ENCODE measurements at places on chromosomes 4 and X.
A peak's percentile ranks its signal among the peaks of the same experiment; 100 is the strongest.

DNA sequence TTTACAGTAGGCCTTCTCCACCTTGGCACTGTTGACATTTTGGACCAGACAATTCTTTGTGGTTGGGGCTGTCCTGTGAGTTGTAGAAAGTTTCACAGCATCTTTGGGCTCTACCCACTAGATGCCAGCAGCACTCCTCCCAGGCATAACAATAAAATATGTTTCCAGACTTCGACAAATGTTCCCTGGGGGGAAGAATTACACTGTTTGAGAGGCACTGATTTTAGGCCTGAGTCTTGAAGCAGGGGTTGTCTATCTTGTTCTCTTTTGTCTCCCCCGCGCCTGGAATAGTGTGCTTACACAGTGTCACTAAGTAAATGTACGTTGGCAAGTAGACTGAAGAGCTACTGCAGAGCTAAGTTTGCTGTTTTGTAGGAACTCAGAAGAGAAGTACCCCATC, 254.4 kb upstream of the BOD1L1 start:
- no peak for DNase-seq

DNA sequence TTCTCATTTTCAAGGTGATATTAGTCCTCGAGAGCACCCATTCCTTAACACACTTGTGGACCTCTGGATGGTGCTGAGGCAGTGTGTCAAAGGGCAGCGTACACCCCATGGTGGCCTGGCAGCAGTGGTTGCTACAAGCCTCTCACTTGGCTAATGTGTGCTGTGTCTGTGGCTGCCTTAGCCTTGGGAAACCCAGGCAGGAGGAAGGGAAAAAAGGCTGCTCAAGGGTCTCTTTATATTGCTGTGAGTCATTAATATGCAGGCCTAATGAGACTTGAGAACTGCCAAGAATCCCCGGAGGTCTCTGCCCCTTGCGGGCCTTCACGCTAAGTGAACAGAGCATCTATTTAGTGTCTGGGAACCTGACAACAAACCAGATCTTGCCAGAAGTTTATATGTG, 7.0 kb downstream of the PCDH10 start:
- no peak for DNase-seq

DNA sequence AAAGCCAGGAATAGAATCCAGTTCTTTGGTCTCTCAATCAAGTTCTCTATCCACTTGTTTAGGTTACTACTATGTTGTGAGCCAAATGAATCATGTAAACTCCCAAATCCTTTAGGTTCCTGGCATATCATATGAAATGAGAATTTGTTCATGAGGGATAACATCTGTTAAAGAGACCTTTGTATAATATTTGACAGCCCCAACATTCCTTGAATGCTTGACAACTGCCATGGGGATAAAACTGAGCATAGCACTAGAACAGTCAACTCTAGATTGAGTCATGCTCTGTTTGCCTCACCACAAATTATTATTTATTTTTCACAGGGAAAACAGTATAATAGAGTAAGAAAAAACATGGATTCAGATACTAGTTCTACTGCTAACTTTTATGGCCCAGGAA, 93.3 kb downstream of the NAA11 start:
- DNase-seq = no peak

- DNase-seq = no peak
These were observed 2.7 kb downstream of the SLC34A2 start for GRCh38 chr4:25658357-25658771.

- no peak for DNase-seq
These were observed 25.0 kb upstream of the GJB1 start for GRCh38 chrX:71198066-71198465.

GRCh38 chr4:112931001-112931400, 118.5 kb upstream of the ANK2 start:
- DNase-seq = no peak

- DNase-seq = no peak
These were observed 37.9 kb upstream of the MSX1 start for GRCh38 chr4:4821577-4821976.

DNA sequence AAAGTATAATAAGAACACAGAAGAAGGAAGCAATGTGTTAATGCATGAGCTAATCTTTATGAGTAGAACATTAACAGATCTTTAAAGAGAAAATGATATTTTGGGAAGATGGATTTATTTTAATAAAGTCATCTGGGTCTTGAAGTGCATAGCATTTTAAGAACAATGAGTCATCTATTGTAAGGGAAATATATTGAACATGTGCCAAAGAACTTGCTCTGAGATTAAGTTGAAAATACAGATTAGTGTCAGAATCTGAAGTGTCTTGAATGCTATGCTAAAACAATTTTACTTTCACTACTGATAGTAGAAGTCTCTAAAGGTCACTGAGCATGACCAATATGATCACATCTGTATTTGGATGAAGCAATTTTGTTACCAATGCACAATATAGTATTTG, 776.7 kb upstream of the GRID2 start:
- no peak for DNase-seq

DNA sequence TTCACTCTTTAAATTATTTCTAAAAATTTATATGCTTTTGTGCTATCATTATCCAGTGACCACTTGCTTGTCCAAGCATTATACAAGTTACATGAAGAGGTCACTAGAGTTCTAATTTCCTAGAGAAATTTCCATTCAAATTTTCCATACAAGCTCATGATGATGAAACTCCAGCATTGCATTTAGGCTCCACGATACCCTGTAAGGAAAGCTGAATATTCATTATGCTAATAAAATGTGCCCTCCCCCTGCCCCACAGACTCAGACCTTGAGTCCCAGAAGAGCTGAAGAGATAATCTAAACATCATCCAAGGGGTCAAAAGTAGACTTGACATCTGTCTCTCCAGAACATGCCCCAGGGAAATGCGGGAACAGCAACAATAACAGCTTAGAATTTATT, 19.6 kb upstream of the FAM156A start:
- no peak for DNase-seq

DNA sequence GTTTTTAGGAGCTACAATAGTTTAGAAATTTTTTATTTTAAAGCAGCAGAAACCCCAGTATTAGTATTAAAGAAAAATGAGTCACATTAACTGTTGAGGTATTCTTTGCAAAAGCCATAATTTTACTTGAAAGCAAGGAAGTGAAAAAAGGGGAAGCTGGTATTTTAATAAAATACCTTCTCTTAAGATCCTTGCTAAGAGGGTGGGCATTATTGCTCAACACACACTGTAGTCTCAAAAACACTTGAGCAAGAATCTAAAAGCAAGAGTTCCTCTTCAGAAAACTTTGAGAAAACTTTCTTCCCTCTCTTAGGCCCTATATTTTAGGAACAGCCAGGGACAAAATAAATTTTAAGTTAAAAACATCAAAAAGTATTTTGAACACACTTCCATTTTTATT, 259.4 kb upstream of the DIAPH2 start:
- no peak for DNase-seq

DNA sequence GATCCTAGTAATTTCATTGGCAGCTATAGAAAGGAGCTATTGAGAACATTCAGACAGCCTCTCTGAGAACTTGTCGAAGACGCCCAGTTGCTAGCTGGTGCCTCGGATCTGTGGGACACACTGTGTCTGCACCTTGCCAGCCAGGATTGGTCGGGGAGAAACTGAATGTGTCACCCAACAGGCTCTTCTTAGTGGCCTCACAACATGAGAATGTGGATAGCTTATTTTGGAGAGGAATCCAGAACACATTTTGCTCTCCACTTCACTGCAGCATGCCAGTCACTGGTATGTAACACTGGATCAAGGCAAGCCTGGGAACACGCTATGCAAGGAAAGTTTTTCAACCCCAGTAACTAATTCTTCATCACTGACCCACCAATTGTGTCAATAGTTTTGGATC, 89.5 kb upstream of the TRPC3 start:
- DNase-seq = no peak

GRCh38 chr4:6467600-6467999, 4.8 kb downstream of the PPP2R2C start:
- DNase-seq = no peak

- no peak for DNase-seq
These were observed 244.2 kb downstream of the PPP1R2C start for GRCh38 chrX:42533761-42534160.

GRCh38 chr4:110202024-110202423, 3.6 kb upstream of the ELOVL6 start:
- DNase-seq = no peak

DNA sequence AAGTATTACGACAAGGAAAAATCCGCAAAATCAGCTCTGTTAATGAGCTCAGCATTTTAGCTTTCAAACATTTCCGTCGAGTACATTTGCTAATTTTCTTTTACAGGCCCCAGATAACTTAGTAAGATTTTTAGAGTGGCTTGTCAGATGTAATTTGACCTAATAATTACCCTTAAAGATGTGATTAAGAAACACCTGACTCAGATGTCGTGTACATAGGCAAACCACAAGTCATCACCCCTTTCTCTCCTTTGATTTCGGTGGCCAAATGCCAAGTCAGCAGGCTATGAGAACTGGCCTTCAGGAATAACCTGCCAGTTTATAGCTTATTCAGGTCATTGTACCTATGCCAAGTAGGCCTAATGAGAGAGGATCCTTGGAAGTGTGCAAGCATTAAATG, 369.6 kb downstream of the PCDH7 start:
- no peak for DNase-seq

GRCh38 chrX:110409925-110410324, 51.3 kb downstream of the RTL9 start:
- no peak for DNase-seq

GRCh38 chrX:24890677-24891076, 125.1 kb downstream of the ARX start:
- DNase-seq = no peak

GRCh38 chrX:10098270-10098713, 58.5 kb upstream of the CLCN4 start:
- DNase-seq = no peak

DNA sequence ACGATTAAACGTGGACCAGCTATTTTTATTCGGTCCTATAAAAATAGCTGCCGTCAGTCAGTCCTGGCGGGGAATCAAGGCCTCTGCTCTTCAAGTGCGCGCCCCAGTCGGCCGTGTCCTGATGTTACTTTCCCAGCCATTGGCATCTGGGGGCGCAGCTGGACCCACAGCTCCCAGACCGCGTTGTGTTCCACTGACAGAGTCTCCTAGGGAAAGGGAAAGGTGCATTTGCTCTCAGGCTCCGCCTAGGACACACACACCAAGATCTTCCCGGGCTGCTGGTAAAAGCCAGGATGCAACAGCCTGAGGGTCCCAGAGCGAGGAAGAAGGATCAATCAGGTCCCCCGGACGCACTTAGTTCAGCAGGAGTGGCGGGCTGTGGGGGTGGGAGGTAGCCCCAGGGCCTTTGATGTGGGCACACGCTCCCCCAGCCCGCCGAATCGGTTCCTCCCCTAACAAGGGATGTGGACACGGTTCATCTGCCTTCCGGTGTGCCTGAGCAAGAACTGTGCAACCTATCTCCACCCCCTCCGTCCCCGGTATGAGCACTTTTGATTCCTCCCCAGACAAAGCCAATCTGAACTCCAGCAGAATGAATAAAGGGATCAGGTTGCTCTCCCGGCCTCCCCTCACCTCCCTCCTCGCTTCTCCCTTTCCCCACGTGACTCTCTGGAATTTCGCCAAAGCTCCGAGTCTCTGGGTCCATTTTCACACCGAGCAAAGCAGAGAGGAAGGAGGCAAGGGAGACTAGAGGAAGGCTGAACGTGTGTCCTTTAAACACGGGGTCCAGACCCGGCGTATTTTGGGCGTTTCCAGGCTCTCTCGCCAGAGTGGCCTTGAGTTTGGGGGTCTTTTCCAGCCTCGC, 626 bp upstream of the FRAS1 start:
- peak; percentile 27 for DNase-seq

GRCh38 chr4:156677131-156677531, 294.5 kb downstream of the PDGFC start:
- DNase-seq = no peak

- no peak for DNase-seq
These were observed 14.1 kb downstream of the RNF212 start for GRCh38 chr4:1099270-1099669.

DNA sequence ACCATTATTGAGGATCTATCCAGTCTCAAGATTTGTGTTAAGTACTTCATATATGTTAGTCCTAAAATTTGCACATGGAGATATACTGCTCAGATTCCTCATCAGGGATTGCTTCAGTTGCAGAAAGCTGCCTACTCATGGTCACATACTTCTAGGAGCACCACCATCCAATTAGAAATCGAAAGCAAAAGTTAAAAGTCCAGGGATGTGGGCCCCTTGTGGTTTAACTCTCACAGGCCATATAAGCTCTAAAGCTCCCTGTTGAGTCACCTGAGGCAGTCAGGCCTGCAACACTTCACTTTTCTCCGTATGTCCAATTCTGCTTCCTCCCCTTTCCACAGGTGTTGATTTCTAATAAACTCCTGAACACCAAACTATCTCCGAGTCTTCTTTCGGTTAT, 84.2 kb downstream of the CNOT6L start:
- no peak for DNase-seq

GRCh38 chr4:92035666-92036065, 268.1 kb upstream of the GRID2 start:
- DNase-seq = no peak

- no peak for DNase-seq
These were observed 391.2 kb downstream of the ANKRD50 start for GRCh38 chr4:124321364-124321763.

DNA sequence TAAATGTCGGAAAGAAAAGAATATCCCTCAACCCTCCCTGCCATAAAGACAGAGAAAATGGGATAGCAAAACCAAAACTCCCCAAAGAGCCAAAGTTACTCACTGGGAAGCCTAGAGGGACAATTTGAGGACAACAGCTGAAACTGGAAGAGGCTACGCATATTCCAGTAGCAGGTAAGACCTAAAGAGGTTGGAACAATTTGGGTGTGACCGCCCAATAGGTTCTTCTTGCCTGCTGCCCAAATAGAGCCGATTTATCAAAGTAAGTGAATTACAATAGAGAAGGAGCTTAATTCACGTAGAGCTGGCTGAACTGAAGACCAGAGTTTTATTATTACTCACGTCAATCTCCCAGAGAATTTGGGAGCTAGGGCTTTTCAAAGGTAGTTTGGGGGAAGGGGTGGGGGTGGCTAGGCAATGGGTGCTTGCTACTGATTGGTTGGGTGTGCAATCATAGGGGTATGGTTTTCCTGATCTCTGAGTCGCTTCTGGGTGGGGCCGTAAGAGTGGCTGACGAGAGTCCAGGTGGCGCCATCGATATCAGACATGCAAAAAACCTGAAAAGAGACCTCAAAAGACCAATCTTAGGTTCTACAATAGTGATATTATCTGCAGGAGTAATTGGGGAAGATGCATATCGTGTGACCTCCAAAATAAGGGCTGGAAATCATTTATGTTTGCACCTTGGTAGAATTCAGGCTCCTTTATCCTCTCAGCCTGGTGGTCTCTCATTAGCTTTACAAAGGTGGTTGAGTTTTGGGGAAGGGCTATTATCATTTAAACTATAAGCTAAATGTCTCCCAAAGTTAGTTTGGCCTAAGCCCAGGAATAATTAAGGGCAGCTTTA, 39.0 kb upstream of the SLC7A3 start:
- DNase-seq = no peak

- DNase-seq = no peak
These were observed 14.2 kb downstream of the IQCM start for GRCh38 chr4:149801416-149801815.

DNA sequence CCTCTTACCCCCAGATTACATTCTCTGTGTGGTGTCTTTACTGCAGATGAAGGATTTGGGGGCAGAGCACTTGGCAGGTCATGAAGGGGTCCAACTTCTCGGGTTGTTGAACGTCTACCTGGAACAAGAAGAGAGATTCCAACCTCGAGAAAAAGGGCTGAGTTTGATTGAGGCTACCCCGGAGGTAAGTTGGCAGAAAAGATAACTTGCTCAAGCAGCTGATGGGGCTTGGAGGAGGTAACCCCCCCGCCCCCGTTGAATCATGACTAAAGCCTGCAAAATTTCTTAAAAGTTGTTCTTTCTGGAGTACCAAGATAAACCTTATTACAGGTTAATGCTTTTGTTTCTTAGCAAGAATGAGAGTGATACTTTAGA, 1.5 kb downstream of the CCNG2 start:
- no peak for DNase-seq

Data from HS-27A (cell line).